ENCODE measurements at places on chromosomes 13 and 19.

- DNase-seq, result no peak
These were observed 1.9 kb upstream of the ITM2B start for GRCh38 chr13:48231080-48231479.

DNA sequence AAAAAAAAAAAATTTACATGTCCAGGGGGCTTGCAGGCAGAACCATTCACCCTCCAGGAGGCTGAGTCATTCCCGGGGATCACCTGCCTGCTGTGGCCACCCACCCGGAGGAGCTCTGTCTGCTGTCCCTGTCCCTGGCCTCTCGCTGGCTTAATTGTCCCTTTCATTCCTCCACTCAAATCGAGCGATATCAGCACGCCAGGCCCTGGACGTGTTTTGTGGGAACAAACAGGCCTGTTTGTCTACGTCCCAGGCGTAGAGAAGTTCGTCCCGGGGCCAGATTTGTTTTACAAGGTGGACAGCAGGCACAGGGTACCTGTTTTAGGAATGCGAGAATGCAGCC, 21.2 kb downstream of the SULT2B1 start:
- DNase-seq, result no peak

DNA sequence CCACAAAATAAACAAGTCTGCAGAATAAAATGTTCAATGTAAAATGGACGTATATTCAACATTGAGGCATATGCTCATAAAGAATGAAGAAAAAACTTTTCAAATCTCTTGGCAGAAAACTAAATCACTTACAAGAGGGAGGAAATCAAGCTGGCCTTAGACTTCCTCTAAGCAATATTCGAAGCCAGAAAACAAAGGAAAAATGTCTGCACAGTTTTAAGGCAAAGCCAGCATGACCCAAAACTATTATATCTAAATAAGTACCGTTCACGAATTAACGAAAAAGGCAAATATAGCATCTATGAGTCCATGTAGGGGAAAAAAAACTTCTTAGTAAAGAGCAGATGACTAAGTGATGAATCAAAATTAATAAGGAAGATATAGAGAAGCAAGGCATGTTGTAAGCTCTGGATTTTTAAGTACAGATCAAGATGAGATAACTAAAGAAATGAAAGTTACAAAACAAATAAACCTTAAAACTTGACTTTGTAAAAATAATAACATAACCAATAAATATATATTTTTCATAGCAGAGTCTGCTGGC, 101.3 kb downstream of the KCNRG start:
- peak; percentile 17 for DNase-seq

DNA sequence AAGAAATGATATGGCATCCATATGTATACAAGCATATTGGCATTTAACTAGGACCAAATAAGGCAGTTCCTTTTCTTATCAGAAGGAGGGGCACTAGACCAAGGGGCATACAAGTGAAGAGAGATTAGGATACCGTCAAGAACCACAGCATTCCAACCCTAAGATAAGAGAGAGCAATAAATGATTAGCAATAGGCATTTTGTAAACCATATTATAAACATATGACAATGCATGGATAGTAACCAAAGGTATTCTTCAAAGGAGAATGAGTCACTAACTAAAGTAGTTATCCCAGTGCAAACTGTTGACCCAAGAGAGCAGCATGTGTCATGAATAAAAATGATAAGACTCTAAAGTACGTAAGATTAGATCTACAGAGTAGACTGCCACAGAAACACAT, 500.9 kb upstream of the HTR2A start:
- DNase-seq, result peak; percentile 4

GRCh38 chr13:45788011-45788410, 63.5 kb downstream of the SIAH3 start:
- DNase-seq, result no peak

DNA sequence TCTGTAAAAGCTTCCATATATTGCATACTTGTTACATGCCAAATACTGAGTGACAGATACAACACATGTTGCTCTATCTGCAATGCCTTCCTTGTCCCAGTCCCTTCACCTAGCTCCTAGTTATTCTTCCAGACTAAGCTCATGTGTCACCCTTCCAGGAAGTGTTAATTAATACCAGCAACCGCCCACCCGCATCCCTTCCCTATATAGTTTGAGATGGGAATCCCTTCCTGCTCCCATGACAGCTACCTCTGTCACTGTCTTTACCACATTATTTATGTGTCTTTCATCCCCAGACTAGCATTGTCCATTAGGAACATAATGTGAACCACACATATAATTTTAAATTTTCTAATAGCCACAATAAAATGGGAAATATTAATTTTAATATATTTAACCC, 49.5 kb upstream of the FRY start:
- DNase-seq, result peak; percentile 7

DNA sequence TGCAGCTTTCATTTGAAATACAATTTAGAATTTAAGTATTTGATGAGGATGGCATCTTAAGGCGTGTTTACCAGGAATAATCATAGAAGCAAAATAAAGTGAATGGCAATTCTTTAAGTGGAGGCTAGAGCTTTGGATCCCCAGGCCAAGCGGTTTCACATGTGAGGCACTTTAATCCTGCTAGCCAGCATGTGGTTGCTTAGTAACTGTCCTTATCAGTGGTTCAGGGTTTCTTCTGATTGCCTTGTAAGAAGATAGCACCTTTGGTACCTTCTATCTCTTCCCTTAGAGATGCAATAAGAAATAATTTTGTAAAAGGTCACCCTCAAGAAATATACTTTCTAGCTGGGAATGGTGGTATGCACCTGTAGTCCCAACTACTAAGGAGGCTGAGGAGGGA, 38.9 kb upstream of the SERP2 start:
- DNase-seq, result no peak

DNA sequence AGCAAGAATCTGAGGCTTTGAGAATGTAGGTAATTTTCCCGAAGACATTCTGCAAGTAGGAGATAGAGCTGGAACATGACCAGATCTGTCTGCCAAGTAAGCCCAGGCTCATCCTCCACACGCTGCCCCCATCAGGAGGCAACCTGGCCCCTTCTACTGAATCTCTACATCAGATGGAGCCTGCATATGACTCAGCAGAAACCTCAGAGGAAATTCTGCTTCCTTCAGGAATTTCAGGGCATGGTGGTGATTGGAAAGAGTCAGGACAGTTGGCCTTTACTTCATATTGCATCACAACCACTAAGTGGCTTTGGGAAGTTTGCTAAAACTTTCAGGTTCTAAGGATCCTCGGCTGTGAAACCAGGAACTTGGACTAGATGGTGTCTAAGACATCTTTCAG, 85.2 kb downstream of the LRRC63 start:
- DNase-seq, result peak; percentile 65

DNA sequence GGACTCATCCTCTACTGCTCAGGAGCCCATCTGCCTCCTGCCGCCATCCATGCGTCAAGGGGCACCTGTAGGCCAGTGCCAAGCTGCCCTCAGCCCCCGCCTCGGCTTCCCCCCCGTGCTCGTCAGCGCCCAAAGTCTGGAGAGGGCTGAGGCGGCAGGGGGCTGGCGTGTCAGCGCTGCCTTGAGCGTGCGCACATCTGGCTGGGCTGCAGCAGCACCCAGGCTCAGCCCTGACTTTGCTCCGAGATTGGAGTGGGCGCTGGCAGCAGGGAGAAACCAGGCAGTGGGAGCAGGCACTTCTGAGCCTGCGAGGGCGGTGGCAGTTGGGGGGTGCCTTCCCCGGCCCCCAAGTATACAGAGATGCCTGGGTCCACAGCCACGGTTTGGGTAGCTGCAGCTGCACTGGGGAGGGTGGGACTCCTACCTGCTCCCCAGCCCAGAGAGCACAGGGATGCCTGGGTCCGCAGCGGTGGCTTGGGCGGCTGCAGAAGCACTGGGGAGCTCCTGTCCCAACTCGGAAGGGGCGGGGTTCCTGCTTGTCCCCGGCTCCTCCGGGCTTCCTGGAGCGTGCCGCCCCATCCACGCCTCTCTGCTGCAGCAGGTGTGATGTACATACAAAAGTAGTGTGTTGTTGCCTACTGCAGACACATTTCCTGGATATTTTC, 44.8 kb upstream of the LPAR6 start:
- DNase-seq, result no peak

Measured in mammary epithelial cell (primary cell).